ENCODE measurements at places on chromosomes 1 and 21. TPM values are rescaled to one million over a fixed set of nuclear protein-coding genes. Genes with fewer than 3 reads are reported as not detected.

INSRR gene
- polyA plus RNA-seq, result 2.1 TPM

WDR64 gene
- 0.51 TPM for polyA plus RNA-seq

CHI3L1 gene
- polyA plus RNA-seq, result 10.4 TPM

ETS2 gene
- 46.2 TPM for polyA plus RNA-seq

TAS1R1 gene
- 0.08 TPM for polyA plus RNA-seq

LRRC41 gene
- 73.7 TPM for polyA plus RNA-seq

CATSPERE gene
- 1.9 TPM for polyA plus RNA-seq

KCNK1 gene
- polyA plus RNA-seq, result 6.8 TPM

SYTL1 gene
- 6.7 TPM for polyA plus RNA-seq

ADAM30 gene
- polyA plus RNA-seq, result not detected

GPATCH4 gene
- 35.3 TPM for polyA plus RNA-seq

Data from right renal cortex interstitium (tissue), 3 donors.